Activated naive CD8-positive, alpha-beta T cell treated with anti-CD3 and anti-CD28 coated beads, Interleukin-2, amount 10 ng/mL, durations not matched to agents 7 days and 5 days (primary cell): ENCODE measurements at places on chromosomes 12 and 14. TPM values are rescaled to one million over a fixed set of nuclear protein-coding genes. Genes with fewer than 3 reads are reported as not detected.

DNA sequence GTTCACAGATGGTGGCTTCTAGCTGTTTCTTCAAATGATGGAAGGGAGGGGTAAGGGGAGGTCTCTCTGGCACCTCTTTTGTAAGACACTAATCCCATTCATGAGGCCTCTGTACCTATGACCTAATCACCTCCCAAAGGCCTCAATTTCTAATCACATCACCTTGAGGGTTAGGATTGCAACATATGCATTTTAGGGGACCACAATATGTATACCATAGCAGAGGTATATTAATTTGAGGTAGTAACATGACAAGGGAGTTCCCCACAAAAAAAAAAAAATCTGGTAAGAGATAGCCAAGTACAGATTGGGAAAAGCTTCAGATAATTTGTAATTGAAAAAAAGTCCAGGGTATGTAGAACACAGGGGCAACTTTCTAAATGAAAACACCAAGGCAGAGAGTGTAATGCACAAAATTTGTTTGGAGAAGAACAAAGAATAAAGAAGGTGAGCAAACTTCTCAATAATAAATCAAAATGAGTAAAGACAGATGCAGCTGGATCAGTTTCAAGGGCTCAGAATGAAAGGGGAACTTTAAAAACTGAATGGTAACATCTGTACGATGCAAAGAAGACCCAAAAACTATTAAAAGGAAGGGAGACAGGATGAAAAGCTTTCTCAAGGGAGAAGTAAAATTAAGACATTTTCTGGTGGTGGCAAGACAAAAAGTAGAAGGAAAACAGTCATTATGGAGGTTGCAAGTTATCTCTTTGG lies 125.5 kb upstream of the DCN start:
- no peak for DNase-seq

- DNase-seq = no peak
Observed at GRCh38 chr14:68634332-68634731, 158.5 kb downstream of the ZFP36L1 start.

- DNase-seq = no peak
Observed at GRCh38 chr12:77734214-77734883, 96.3 kb upstream of the NAV3 start.

DNA sequence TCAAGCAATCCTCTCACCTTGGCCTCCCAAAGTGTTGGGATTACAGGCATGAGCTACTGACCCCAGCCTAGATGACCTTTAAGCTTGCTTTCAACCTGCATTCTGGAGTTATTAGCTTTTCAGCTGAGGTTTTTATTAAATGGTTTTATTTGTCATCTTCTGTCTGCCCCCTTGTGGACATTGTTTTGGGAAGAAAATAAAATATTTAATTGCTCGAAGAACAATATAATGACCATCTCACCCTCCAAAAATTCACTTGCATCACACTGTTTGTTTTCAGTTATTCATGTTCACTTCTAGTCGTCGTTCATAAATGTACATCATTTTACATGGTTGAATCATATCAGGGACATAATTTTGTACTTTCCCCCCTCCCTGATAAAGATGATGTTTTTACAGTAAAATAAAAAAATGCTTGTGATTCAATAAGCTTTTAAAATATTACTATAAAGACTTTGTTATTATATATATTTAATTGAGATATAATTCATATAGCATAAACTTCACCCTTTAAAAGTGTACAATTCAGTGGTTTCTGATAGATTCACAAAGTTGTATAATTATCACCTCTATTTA lies 10.1 kb upstream of the SPATS2 start:
- no peak for DNase-seq

DNA sequence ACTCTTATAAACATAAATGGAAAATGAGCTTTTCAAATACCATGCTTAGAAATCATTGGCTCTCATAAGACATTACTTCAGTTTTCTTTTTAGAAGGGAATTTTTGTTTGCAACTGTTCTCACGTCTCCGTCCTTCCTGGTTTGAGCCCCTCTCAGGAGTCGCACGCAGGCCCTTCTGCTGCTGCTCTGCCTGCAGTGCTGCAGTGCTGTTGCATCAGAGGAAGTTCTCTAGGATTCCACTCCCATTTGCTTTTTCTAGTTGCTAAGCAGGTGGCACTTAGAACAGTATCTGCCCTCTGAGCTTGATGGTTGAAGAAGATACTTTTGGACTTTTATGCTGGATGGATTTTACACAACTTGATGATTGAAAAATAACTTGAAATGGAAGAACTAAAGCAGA lies 70.8 kb downstream of the SCN8A start:
- DNase-seq = no peak

DNA sequence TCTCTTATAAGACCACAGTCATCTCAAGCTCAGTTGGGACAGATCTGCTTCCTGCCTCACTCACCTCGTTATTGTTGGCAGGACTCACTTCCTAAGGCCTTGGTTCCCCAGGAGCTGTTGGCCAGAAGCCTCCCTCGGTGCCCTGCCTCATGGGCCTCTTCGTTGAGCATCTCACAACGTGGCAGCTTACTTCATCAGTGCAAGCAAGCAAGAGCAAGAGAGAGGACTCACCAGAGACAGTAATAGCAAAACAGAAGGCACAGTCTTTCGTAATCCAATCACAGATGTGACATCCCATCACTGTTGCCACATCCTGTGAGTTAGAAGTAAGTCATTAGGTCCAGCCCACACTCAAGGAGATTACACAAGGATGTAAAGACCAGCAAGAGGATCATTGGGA lies 5.1 kb upstream of the NUMB start:
- no peak for DNase-seq

DNA sequence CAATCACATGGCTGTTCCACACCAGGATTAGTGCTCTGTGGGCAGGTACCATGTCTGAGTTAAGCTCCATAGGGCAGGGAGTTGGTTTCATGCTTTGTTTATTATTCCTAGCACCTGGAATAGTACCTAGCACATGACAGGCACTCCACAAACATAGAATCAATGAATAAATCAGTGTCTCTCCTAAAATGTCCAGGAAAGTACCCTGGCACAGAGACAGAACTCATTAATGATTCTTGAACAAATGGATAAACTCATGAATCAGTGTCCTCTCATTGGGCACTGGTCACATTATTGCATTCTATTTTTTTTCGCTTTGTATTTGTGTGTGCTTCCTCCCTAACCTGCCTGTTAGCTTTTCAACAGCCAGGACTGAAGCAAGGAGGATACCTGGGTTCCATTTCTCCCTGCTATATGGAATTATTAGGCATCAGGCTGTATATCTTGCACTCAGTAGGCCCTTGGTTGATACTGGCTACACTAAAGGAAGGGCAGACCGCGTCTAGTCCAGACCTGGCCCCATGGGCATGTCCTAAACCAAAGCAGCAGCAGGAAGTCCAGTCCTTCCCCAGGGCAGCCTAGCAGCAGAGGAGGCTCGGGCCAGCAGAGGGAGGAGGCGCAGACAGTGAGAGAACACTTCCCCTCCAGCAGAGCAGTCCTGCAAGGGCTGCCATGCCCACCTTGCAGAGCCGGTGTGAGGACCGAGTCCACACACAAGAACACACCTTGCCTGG lies 18.4 kb downstream of the HDAC7 start:
- no peak for DNase-seq

GRCh38 chr14:75748336-75748735 lies 87.3 kb downstream of the TTLL5 start:
- DNase-seq = no peak

GRCh38 chr14:71607056-71607455 lies 325.2 kb upstream of the RGS6 start:
- DNase-seq = no peak

GRCh38 chr12:114131824-114132223 lies 165.7 kb upstream of the RBM19 start:
- DNase-seq = no peak

- no peak for DNase-seq
Observed at GRCh38 chr14:104322531-104323366, 184.4 kb downstream of the KIF26A start.

GRCh38 chr12:41277100-41277945 lies 89.2 kb downstream of the PDZRN4 start:
- DNase-seq = no peak

- no peak for DNase-seq
Observed at GRCh38 chr12:130186651-130187268, 24.5 kb downstream of the FZD10 start.

KNTC1 gene
- total RNA-seq = 130 TPM

SLCO1B3 gene
- not detected for total RNA-seq

GPRC5D gene
- total RNA-seq = not detected

LHX5 gene
- total RNA-seq = not detected

CLEC14A gene
- total RNA-seq = not detected

ETFRF1 gene
- 17.9 TPM for total RNA-seq
